Activated CD4-positive, alpha-beta T cell treated with anti-CD3 and anti-CD28 coated beads, Interleukin-2, Interleukin-4, amounts not matched to agents 100 ng/mL and 50 ng/mL, durations not matched to agents 16 hours and 8 hours (primary cell): ENCODE measurements at places on chromosomes 4 and X.

DNA sequence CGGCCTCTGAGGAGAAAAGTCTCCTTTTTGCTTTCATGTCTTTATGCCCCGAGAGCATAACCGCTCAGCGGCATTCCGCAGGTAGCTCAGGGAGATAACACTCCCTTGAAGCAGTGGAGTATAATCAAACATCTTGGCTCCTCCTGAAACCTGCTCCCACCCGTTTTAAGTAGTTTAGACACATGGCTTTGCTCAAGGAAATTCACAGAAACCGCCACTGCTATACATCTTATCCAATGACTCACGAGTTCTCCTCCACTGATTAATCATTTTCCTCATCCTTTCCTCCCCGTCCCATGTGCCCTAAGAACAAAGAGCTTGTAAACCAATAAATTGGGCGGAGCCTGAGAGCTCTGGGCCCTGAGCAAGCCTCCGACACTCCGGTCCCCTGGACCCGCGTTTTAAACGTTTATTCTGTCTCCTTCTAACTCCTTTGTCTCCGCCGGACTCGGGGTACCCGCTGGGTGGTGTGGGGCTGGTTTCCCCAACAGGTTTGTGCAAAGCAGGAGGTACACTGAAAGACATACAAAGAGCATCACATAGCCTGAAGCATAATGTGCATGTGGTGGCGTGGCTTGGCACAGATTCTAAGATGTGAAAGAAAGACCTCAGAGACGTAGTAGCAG, 401.2 kb downstream of the TLL1 start:
- DNase-seq = no peak

DNA sequence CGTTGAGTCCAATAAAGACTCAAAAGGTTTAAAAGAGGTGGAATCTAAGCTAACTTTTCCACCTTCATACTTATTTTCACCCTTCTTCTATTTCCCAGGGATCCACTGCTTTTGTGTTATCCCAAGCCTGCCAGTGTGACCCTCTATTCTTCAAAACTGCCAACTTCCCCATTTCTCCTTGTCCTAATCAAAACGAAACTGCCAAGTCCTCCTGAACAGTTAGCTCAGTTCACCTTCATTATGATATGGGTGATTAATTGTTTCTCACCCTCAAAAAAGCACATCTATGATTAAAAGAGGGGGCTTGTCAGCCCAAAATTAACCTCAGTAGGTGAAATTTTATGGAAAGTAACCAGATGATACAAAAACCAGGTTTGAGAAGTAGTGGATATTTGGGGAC, 108.4 kb downstream of the GUCY2F start:
- DNase-seq = no peak

DNA sequence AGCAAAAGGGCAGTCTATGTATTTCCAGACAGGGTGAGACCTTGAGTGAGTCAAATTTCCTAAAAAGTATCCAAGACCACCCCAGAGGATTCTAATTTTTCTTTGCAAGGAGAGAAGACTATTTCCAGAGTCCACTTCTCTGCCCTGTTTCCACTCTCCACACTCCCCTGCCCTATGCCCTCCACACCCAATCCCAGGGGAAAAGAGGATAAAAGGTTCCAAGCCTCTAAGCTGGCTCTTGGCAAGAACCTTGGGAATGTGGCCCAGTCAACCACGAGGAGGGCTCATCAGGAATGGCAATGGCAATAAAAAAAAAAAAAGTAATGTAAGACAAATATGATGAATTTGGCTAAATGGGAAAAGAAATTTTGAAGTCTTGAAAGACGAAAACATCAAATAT, 65.9 kb downstream of the SRPX start:
- no peak for DNase-seq

DNA sequence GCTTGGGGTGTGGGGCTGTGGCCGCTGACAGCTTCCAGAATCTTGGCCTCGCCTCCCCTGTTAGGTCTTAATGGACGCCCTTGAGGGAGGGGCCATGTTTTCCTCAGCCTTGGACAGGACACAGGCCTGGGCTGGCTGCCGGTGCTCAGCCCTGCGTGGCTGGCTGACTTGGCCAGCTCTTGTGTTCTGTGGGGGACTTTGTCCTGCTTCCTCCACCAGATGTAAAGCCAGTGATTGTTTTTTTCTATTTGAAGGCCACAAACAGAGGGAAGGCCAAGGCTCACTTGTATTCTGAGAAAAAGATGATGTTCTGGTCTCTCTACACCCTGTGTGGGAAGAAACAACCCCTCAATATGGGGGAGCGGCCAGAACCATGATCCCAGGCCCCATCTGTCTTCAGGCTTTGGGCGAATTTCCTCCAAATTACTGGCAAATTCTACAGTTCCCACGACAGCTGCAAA, 71.3 kb downstream of the HTRA3 start:
- DNase-seq = no peak

DNA sequence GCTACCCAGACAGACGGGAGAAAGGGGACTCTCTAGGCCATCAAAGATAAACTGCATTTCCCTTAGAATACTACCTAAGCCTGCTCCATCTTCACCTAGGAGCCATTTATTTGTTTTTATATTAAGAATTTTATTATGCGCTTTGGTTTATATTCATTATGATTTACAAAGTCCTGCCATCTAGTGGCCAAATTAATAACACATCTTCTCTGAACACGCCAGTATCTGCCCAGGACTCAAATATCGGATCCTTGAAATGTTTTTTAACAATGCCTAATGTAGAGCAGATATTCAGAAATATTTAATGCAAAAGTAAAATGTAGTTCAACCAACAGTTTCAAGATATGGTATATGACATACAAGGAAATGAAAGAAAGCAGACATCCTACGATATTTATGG, 20.8 kb upstream of the PRPS2 start:
- peak; percentile 28 for DNase-seq

- no peak for DNase-seq
These were observed 45.0 kb downstream of the STK32B start for GRCh38 chr4:5096261-5096660.

DNA sequence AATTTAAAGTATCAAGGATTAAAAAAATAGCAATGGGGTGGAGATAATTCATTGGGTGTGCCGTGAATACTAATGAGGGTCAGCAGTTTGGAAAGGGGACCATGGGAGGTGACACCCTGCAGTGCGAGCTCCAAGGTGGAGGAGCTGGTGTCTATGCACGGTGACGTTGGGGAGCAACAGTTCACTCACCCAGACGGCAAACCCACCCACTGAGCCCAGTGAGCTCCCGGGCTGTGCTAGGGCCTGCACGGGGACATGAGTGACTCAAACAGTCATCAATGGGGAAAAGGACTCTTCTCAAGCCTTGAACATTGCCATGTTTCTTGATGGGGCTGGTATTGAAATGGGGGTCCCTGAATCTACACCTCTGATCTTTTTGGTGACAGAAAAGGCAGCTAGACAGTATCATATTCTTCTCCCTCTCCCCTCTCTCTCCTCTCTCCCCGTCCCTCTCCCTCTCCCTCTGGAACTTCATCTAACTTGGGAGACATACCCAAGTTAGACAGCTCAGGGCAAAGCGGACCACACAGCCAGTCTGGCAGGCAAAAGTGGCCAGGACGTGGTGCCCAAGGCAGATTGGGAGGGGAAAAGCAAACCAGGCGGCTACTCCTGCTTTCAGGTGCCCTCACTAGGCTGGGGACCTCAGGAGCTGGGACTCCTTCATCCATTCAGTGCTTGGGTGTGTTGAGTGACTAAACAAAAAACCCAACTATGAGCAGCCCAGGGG, 26.3 kb upstream of the PPP2R2C start:
- no peak for DNase-seq
